ENCODE measurements at places on chromosomes 1 and 21.

DNA sequence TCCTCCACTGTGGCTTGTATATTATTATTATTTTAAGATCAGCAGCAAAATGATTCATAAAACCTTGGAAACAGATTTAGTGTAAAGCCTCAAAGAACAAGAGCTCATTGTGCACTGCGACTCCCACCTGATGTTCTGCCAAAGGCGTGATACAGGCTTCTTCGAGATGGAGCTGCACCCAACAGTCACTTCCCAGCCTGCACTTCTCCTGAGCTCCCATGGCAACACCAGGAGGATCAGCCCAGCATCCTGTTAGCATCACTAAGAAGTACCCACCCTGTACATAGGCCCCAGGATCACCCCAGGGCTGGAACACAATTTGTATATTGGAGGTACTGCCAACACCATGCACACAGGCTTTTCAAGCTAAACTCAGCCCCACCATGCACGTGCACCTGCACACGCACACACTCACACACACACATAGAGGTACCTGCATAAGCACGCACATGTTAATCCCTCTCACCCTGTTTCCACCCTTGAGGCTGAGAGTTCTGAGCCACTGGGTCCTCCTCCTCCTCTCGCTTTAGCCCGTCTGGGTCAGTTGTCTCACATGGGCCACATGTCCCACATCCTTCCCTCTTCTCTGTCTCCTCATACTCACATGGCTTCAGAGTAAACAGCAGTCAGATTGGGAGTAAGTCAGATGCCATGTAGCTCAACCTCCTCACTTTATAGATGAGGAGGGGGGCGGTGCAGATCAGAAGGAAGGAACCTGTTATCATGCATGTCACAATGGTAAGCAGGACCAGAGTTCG is 281.9 kb upstream of the POU3F1 start:
- DNase-seq = peak; percentile 48

GRCh38 chr1:208939537-208940085 is 643.9 kb upstream of the CAMK1G start:
- no peak for DNase-seq

DNA sequence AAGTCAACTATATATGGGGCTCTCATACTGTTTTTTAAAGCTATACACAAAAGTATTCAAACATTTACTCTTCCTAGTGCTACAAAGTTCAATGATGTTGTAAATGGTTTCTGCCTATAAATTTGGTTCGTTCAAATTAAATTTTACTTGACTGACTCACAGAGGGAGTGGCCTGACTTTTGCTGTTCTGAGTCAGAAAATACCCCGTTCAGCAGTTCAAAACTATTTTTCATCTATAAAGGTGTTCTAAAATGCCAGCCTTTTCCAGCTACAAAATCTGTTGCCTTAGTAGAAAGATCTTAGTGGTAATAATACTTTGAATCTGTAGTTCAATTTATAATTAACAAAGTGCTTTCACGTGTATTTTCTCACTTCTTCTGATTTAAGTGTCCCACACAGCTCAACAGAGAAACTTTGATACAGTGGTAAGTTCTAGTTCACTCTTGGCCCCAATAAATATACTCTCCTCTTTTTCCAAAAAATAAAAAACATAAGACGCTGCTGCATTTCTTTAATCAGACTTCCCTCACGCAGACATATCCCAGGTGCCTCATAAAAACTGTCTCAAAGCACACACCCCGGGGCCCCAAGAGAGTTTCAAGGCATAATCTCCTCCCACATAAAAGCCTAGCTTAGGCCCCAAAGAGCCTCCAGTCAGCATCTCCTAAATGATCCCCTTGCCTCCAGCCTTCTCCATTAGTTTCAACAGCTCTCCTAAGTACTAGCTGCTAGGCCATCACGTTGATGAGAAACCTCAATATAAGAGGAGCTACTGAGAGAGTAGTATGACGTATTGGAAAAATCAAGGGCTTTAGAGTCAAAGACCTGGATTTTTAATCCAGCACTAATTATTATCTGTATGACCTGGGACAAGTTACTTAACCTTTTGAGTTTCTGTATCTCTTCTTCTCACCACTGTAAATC is 3.2 kb downstream of the PTP4A2 start:
- no peak for DNase-seq

DNA sequence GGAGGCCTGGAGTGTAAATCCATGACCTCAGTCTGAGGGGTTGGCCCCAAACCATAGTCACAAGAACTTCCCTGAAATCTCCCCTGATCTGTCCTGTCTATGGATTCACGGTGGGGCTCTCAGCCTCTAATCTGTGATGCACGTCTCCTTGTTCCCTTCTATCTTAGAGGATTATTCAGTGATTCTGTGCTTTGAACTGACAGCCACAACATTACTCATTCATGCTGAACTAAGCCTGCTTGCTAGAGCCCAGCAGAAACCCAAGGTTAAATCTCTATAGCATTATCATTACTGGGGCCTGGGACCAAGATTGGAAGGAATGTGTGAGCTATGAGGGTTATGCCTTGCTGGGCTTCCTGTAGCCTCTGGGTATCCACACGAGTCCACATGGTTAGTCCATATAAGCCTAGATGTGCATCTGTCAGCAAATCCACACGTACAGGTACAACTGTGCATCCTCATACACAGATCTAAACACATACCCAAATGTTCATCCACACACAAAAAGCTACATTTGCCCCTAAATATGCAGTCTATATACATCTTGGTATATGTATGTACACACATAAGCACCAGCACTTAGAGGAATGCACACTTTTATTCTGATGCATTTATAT is 22.4 kb upstream of the MAGOH start:
- DNase-seq = no peak

GRCh38 chr1:165903672-165904071 is 76.3 kb downstream of the UCK2 start:
- no peak for DNase-seq

GRCh38 chr1:30707412-30708360 is 15.7 kb downstream of the MATN1 start:
- DNase-seq = peak; percentile 64

DNA sequence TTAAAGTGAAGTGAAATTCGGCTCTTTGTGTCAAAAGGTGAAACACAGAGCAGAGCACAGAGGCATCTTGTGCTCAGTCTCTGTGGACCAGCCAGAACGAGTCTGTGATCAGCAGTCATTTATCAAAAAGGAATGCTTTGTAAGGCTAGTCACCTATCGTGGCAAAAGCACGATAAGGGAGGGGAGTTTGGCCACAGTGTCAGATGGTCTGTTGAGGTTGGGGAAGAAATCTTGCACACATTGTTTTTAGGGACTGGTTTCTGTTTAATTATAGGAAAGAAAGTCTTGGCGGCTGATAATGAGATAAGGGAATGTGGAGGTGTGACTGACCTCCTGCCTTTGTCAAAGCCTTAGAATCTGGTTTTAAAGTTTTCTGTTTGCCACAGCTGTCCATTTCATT is 58.2 kb upstream of the KIAA1614 start:
- no peak for DNase-seq

DNA sequence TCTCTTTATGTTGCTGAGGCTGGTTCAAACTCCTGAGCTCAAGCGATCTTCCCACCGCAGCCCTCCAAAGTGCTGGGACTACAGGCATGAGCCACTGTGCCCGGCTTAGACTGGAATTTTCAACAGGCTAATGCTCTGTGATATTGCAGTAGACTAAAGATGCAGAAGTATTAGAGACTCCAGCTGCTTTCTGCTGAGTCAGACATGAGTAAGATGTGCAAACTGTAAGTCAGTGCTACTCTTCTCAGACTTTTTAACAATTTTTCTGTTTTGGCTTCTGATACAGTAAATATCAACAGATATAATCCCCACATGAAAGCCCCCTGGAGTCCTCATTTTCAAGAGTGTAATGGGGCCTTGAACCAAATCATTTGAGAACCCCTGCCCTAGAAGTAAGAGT is 29.3 kb upstream of the NLRP3 start:
- no peak for DNase-seq

- no peak for DNase-seq
Measured at GRCh38 chr1:19013826-19014548, 57.5 kb upstream of the IFFO2 start.

DNA sequence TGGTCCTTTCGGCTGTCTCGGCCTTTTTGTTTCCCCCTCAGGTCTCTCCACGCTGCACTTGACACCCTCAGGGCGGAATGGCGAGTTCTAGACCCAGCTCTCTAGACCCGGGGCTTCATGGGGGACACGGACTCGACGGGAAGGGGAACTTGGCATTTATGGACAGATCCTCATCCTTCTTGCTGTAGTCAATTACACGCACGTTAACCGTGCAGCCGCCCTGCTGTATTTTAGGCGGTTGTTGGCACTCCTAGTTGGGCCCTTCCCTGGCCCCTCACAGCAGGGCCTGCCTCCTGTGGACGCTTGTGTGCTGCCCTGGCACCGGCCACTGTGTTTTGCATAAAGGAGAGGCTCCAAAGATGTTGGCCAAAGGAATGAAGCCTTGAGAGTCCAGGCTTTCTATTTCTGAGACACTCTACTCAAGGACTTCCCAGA is 558 bp upstream of the BTG3 start:
- no peak for DNase-seq

- peak; percentile 58 for DNase-seq
Measured at GRCh38 chr1:202806845-202807450, 1.3 kb downstream of the KDM5B start.

DNA sequence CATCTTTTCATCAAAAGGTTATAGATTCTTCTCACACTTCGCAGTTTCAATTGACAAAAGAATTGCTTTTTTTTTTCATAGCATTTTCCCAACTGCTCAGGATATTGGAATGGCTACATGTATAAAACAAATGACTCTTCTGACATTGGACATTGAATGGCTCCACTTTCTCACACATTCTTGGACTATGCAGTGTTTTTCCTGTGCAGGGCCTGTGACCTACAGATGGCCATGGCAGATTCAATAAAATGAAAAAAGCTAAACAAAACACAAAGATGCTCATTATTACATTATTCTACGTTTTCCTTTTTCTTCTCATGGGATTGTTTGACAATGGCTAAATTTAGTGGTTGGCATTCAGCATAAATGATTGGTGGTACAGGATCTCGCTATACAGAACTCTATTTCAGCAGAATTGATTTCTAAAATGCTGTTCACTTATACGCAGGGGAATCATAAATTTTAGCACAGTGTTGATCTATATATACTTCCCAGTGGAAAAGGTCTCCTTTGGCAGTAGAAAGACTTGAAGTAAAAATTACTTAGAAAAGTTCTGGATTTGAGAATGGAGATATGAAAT is 115.6 kb upstream of the ADAMTS5 start:
- no peak for DNase-seq

GRCh38 chr1:31105646-31106045 is 40.1 kb upstream of the PUM1 start:
- no peak for DNase-seq

All from nucleus accumbens (tissue), 56 donors.